ENCODE measurements at places on chromosomes 6 and 20.

- no peak for DNase-seq
Observed at GRCh38 chr6:2783188-2783963, 18.2 kb downstream of the WRNIP1 start.

GRCh38 chr6:36383606-36384005 is 3.9 kb downstream of the ETV7 start:
- no peak for DNase-seq

DNA sequence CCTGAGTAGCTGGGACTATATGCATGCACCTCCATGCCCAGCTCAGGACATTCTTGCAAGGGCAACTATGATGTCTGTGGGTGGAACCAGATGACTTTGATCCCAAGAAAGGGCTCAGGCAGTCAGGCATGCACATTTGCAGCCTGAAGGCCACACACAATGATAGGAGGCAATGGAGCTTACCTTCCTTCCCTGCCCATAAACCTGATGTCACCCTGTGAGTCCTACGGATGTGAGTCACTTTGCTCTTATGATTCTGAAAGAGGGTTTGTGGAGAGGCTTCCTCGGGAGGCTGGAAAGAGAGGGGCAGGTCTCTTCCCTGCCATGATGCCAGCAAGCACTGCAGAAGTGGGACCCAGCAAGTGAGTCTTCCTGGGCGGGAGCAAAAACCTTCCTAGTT is 202.4 kb downstream of the LY86 start:
- DNase-seq, result no peak

DNA sequence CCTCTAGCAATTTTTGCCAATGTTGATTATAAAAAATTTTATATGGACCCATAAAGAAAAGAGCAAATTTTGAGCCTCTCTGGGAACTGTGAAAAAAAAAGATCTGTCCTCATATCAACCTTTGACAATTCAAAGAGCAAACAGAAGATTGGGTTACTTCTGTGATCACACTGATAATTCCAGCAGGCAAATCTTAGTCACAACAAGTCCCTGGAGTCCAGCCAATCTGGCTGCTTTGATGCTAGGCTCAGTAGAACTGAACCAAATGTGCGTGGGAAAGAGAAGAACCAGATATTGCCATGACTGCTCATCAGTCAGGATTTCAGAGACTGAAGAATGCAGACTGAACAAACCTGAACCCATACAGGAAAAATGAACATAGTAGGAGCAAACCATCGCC is 438.4 kb upstream of the FLRT3 start:
- no peak for DNase-seq

GRCh38 chr20:42714298-42715141 is 475.2 kb downstream of the PTPRT start:
- DNase-seq, result no peak

GRCh38 chr6:93083337-93084230 is 335.8 kb downstream of the EPHA7 start:
- no peak for DNase-seq

- DNase-seq, result no peak
Observed at GRCh38 chr6:2625581-2625980, 125.1 kb downstream of the MYLK4 start.

DNA sequence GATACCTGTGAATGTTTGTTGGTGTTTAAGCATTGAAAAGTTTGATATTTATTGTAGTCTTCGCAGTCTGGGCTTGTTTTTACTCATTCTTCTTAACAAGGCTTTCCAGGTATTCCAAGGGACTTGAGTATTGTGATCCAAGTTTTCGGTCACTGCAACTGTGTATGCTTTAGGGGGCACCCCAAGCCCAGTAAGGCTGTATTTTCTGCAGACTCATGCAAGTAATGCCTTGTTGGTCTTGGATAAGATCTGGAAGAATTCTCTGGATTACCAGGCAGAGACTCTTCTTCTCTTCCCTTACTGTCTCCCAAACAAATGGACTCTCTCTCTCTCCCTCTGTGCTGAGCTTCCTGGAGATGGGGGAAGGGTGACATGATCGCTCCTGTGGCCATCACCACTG is 82.1 kb downstream of the RFPL4B start:
- no peak for DNase-seq

- no peak for DNase-seq
Observed at GRCh38 chr6:34246563-34247391, 2.0 kb downstream of the SMIM29 start.

DNA sequence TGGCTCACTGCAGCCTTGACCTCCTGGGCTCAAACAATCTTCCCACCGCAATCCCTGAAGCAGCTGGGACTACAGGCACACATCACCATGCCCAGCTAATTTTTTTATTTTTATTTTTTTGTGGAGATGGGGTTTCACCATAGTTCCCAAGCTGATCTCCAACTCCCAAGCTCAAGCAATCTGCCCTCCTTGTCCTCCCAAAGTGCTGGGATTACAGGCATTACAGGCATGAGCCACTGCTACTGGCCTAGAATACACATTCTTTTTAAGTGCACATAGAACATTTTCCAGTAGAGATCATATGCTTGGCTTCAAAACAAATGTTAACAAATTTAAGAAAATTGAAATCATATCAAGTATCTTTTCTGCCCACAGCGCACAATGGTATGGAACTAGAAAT is 176.8 kb upstream of the MARCKS start:
- no peak for DNase-seq
